Upper lobe of left lung (tissue), 6 donors: ENCODE measurements at places on chromosomes 1 and 21. TPM values are rescaled to one million over a fixed set of nuclear protein-coding genes. Genes with fewer than 3 reads are reported as not detected.

The HSD17B7 gene
- 52.4 TPM for total RNA-seq

The RUNX1 gene
- 106 TPM for total RNA-seq

The MTFR1L gene
- 43.2 TPM for total RNA-seq

The RAD54L gene
- 1.1 TPM for total RNA-seq

The TAS1R1 gene
- not detected for total RNA-seq

GRCh38 chr21:36465478-36465877, 14.4 kb downstream of the CLDN14 start:
- H3K36me3 ChIP-seq: no peaks in the 10 kb centered on the region
- H3K27ac ChIP-seq: no peak overlapping the region
- H3K4me1 ChIP-seq: no peaks in the 10 kb centered on the region
- no peak overlapping the region for H3K4me3 ChIP-seq
- DNase-seq: no peak

DNA sequence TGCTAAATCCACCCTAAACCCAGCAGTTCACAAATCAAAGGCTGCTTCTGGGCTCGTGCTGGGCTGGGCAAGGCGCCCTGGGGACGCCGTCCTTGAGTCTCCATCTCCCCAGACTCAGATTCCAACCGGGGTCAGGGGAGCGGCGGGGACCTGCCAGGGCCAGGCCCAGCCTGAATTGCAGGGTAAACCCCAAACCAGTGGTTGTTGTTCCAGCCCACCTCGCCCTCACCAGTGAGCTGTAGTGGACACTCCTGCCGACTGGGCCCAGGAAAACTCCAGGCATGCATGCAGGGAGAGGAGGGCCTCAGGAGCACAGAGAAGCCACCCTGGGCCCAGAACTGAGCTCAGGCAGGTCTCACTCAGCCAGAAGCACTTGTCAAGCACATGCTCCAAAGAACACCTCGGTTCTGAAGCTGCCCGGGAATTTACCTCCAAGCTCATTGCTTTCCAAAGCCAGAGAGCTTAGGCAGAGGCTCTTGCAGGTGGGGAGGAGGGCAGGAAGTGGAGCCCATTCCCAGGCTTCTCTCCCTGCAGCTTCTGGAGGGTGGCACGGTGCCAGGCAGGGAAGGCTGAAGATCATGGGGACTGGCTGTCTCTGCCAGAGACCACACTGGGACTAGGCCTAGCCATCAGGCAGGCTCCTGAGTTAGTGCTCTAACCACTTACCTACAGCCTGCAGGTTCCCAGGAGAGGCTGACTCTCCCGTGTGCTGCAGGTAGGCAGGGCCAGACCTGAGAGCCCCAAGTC, 437.0 kb downstream of the MATN1 start:
- no peaks in the 10 kb centered on the region for H3K36me3 ChIP-seq
- H3K27me3 ChIP-seq: no peaks in the 10 kb centered on the region
- H3K27ac ChIP-seq: no peak overlapping the region
- H3K4me1 ChIP-seq: no peaks in the 10 kb centered on the region
- DNase-seq: no peak

GRCh38 chr1:121413821-121414220, 229.0 kb downstream of the SRGAP2C start:
- no peaks in the 10 kb centered on the region for H3K4me1 ChIP-seq
- no peaks in the 10 kb centered on the region for H3K27me3 ChIP-seq
- no peak overlapping the region for H3K27ac ChIP-seq
- H3K4me3 ChIP-seq: no peak overlapping the region
- DNase-seq: no peak

DNA sequence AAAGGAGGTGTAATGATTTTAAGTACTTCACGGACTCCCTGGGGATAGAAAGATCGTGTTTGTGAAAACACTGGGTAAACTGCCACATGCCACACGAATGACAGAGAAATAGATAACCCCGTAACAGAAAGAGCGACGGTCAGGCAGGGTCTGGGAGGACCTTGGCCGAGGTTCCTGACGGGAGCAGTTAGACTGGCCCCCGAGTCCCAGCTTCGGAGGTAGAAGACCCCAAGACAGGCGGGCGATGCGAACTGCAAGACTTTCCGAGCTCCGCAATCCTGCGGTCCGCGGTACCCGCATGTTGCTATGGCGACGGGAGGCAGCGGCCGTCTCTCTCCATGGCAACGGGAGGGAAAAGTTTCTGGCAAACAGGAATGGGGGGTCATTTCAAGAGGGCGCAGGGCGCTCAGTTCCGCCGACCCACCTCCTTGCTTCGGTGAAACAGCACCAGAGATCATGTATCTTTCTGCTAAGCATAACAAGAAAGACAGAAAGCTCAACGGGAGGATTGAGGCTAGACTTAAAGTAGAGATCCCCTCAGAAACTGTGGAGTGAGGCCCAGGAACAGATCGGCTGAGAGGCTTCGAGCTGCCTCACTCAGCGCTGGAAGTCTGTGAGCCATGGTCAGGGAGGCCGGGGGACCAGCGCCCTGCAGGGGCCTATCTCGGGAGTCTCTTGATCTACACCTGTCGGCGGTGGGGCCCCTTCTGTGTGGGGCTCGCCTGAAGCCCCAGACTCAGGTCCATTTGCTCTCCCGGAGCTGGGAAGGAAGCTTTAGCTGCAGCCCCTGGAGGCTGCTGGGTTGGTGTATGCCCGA, 685 bp upstream of the SYT6 start:
- H3K36me3 ChIP-seq: no peaks in the 10 kb centered on the region
- peaks cover 45% of the 10 kb centered on the region for H3K27me3 ChIP-seq
- peaks cover 20% of the 10 kb centered on the region for H3K4me1 ChIP-seq
- peak; percentile 73 for DNase-seq
- peak overlapping the region; percentile 42 for H3K4me3 ChIP-seq

DNA sequence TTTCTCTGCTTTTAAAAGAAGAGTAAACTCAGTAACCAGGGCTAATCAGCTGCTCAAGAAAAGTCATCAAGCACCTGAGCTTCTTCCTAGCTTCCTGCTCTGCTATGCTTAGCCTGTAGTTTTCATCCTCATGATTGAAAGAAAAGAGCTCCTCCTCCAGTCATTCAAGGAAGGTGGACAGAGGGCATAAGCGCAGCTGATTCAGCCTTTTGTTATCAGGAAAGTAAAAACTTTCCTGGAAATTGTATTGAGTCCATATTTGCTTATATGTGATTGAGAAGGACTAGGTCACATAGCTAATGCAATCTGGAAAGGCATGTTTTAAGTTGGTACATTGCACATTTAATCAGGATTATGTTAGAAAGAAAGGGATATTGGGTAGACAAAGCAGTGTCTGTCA, 8.5 kb upstream of the BACH1 start:
- H3K4me3 ChIP-seq: no peak overlapping the region
- H3K27ac ChIP-seq: no peak overlapping the region
- H3K36me3 ChIP-seq: no peaks in the 10 kb centered on the region
- no peaks in the 10 kb centered on the region for H3K27me3 ChIP-seq
- peaks cover 33% of the 10 kb centered on the region for H3K4me1 ChIP-seq
- DNase-seq: no peak
